ENCODE measurements at places on chromosomes 5 and 9.

- DNase-seq = no peak
Observed at GRCh38 chr5:22708770-22709328, 144.3 kb downstream of the CDH12 start.

- no peak for DNase-seq
Observed at GRCh38 chr5:169013208-169013728, 287.7 kb downstream of the SLIT3 start.

DNA sequence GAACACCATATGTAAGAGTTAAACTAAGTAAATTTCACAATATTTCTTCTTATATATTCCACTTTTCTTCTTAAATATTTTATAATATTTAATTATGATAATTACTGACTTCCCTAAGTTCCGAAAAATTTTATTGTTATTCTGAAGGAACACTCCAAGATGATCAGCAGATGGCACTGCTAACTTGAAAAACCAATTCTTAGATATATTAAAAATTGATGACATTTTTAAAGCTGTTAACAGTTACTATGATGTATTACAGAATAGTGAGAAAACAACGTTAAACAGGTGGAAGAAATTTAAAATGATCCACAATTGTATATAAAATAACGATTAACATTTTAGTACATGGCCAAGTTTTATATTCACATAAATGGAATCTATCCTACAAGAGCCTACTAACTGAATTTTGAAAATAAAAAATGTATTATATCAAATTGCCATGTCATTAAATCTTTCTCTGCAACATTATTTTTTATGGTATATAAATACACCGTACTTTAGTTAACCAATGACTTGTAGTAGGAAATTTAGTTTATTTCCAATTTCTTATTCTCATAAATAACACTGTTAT lies 30.1 kb upstream of the MUSK start:
- peak; percentile 59 for DNase-seq

- no peak for DNase-seq
Observed at GRCh38 chr5:11104210-11104609, 343.2 kb upstream of the DAP start.

DNA sequence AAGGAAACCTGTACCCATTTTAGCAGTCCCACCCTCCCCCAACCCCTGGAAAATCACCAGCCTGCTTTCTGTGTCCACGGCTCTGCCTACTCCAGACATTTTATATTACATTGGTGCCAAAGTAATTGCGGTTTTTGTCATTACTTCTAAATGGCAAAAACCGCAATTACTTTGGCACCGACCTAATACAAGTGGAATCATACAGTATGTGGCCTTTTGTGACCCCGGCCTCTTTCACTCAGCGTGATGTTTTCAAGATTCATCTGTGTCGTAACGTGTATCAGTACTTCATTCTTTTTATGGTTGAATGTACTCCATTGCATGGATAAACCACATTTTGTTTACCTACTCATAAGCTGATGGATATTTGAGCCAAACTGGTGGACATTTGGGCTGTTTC lies 9.7 kb upstream of the ORM1 start:
- DNase-seq = no peak

GRCh38 chr5:59091965-59092364 lies 509.1 kb downstream of the RAB3C start:
- DNase-seq = no peak

DNA sequence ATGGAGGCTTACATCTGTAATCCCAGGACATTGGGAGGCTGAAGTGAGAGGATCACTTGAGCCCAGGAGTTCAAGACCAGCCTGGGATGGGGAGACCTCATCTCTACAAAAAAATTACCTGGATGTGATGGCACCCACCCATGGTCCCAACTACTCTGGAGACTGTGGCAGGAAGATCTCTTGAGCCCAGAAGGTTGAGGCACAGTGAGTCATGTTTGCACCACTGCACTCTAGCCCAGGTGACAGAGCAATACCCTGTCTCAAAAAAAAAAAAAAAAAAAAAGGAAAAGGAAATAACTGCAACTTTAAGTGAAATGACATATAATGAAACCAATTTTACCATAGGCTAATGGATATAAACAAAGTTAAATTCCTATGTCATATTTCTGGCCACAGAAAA lies 152.1 kb upstream of the DHFR start:
- no peak for DNase-seq

DNA sequence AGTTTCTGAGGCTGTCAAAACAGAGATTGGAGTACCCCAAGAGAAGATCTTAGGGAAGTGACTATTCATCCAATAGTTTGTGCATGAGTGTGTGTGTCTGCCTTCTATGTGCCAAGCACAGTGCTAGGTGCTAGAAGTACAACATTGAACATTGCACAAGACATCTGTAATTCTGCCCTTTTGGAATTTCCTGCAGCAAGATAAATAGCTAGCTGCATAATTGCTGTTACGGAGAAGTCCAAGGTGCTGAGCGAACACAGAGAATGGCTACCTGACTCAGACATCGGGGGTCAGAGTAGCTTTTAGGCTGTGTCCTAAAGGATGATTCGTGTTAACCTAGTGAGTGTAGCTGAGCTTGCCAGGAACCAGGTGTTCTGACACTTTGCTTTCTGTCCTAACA lies 44.8 kb downstream of the PAPPA start:
- no peak for DNase-seq

DNA sequence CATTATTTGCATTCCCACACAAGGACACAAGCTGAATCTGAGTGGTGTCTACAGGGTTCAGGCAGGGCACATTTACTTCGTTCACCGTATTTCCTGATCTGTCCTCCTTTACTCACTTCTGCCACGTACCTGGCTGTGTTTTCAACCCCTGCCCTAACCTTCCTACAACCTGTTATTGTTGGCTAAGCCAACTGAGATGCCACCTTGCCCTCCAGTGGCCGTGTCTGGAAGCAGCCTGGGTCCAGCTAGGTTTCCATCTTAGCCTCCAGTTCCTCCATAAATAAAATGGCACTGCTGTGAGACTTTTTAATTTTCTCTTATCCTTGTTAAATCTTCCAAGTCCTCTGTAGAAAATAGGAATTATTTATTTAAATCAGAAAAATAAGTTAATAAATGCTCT lies 64.8 kb downstream of the ATP10B start:
- peak; percentile 10 for DNase-seq

- DNase-seq = no peak
Observed at GRCh38 chr5:87997662-87998061, 271.0 kb downstream of the TMEM161B start.

DNA sequence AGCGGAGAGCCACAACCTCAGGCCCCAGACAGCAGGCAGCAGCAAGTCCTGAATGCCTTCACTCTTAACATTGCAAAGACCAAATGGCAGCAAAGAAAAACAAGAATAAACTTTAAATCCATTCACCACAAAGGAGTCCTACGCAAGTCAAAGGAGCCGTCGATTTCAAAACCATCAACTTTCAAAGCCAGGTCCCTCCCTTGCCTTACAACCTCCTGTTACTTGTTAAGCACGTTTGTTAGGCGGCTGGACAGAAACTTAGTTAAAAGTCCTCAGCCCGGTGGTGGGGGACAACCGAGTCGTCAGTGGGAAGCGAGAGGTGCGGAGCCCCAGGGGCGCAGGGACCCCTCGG lies 938 bp downstream of the LPAR1 start:
- peak; percentile 39 for DNase-seq

GRCh38 chr5:175683231-175683630 lies 25.4 kb downstream of the HRH2 start:
- no peak for DNase-seq

- peak; percentile 6 for DNase-seq
Observed at GRCh38 chr5:142935014-142935413, 164.8 kb downstream of the ARHGAP26 start.

DNA sequence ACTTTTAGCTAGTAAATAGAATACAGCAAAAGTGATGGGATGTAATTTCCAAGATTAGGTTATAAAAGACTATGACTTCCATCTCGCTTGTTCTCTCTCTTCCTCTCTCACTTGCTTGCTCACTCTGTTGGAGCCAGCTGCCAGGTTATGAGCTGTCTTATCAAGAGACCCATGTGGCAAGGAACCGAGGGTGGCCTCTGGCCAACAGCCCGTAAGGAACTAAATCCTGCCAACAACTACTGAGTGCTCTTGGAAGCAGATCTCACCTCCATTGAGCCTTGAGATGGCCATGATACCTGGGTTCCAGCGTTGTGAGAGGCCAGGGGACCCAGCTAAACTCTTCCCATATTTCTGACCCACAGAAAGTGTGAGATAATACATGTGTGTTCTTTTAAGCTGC lies 636.1 kb downstream of the ACTL7B start:
- no peak for DNase-seq

GRCh38 chr5:172835290-172835993 lies 1.4 kb downstream of the ERGIC1 start:
- DNase-seq = no peak

DNA sequence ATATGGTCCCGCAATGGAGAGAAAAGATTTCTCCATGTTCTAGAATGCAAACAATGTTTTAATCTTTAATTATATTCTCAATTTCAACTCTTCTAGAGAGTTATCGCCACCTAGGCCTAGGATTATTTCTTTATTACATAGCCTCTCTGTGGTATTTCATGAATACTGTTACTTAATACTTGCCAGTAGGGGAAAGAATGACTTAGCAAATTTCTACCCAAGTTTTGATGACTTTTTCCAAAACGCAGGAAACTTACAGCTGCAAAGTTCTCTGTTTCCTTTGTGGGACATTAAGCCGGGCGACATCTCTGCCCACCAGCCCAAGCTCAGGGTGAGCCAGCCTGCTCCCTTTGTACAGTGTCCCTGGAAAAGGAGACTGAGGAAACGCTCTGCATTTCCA lies 73.8 kb downstream of the MED27 start:
- no peak for DNase-seq

DNA sequence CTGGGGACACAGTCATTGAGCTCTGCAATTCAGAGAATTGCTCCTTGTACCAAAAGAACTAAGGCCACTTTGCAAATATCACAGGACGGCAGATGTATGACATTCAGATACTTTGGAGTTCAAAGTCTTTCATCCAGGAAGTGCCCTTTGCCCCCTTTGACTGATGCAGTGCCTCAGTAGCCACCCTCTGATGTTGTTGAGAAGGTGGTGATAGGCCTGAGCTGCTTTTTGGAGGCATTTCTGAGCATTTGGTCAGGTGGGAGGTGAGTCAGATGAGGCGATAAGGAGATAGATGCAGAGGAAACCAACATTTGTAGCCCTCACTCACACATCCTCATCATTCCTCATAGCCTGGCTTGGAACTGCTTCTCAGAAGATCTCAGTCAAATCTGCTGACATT lies 63.4 kb downstream of the ANGPTL2 start:
- DNase-seq = no peak

GRCh38 chr9:130714586-130715110 lies 21.1 kb downstream of the EXOSC2 start:
- DNase-seq = peak; percentile 32

DNA sequence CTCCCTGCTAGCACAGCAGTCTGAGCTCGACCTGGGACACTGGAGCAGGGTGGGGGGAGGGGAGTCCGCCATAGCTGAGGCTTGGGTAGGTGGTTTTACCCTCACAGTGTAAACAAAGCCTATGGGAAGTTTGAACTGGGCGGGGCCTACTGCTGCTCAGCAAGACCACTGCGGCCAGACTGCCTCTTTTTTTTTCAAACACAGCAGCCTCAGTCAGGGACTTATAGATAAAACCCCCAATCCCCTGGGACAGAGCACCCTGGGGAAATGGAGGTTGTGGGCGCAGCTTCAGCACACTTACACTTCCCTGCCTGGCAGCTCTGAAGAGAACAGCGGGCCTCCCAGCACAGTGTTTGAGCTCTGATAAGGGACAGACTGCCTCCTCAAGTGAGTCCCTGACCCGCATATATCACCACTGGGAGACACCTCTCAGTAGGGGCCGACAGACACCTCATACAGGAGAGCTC lies 151.1 kb upstream of the APC start:
- no peak for DNase-seq

DNA sequence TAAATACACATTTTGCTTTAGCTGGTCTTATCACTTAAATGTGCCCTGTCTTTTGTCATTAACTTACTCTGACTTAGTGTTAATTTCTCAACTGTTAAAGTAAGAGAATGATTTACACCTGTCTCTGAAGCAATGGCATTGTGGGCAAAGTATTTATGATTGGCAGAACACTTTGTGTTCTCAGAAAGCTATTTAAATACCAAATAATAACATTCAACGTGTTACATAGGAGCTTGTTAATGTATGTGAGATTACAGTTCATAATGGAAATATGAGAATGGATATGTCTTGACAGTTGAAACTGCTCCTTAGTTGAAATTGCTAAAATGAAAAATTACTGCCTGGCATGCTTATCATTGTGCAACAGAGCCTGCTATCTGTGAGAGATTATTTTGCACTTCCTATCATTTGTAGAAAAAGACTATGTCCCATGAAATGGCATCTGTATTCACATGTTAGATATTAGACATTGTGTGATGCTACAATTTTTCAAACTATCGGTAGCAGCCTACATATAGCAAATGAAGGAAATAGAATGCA lies 46.1 kb downstream of the PRR16 start:
- no peak for DNase-seq

- DNase-seq = no peak
Observed at GRCh38 chr9:136437839-136438547, 1.7 kb downstream of the INPP5E start.

GRCh38 chr5:14816374-14816998 lies 55.1 kb downstream of the ANKH start:
- no peak for DNase-seq

- DNase-seq = no peak
Observed at GRCh38 chr5:57229313-57229712, 55.5 kb downstream of the GPBP1 start.

DNA sequence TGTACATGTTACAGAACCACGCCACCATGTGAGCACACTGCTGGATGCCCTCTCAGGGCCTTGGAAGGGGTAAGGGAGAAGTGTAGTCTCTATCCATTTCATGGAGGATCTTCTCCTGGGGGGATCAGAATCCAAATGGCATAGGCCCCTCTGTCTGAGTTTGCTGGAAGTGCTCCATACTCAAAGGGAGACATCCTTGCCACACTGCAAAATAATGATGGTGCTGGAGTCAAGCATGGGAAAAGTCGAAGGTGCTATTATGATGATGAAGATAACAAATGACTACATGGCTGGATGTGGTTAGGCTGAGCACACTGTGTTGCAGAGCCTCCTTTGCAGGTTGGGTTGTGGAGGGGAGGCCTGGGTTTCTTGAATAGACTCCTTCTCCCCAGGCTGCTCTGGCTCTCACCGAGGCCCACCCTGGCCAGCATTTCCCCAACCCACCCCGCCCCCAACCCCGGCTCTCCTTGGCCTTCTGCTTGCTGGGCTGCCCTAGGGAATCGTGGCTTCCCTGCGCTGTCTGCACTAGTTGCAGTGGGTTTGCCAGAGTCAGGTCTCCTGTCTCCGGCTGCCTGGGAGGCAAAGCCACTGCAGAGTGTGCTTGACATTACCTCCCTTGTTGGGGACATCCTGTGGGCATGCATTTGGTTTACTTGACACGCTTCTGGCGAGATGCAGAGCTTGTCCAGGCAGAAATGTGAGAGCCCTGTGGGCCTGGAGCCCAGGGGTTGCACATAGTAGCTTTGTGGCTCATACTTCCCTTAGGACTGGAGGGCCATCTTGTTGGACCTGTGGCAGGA lies 3.0 kb downstream of the MVB12B start:
- no peak for DNase-seq

GRCh38 chr5:77073667-77074066 lies 13.4 kb downstream of the ZBED3 start:
- DNase-seq = no peak

- DNase-seq = peak; percentile 17
Observed at GRCh38 chr9:92094655-92095054, 20.6 kb downstream of the SPTLC1 start.

GRCh38 chr5:132459983-132460838 lies 30.4 kb downstream of the IRF1 start:
- DNase-seq = peak; percentile 86

- DNase-seq = no peak
Observed at GRCh38 chr5:57004800-57005199, 52.9 kb upstream of the MIER3 start.

- DNase-seq = no peak
Observed at GRCh38 chr5:33852837-33853236, 39.0 kb downstream of the ADAMTS12 start.

All from Kasumi-1 (cell line).